ENCODE measurements at places on chromosomes 11 and 22.

DNA sequence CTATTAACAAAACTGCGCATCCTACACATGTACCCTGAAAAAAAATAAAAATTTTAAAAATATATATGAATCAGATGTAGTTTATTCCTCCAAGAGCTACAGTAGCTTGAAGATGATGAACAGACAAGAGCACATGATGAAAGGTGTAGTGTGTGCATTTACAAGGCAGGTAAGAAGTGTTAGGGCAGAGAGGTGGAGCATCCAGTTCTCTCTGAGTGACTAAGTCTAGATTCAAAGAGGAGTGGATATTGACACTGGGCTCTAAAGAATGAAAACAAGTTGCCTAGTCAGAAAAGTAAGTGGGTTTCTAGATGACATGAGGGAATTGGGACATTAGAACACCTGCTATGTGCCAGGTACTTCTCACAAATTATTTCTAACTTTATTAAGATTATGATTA is 76.0 kb upstream of the CARD18 start:
- DNase-seq: no peak

- DNase-seq: no peak
These were observed 14.8 kb upstream of the TMEM216 start for GRCh38 chr11:61377461-61378160.

DNA sequence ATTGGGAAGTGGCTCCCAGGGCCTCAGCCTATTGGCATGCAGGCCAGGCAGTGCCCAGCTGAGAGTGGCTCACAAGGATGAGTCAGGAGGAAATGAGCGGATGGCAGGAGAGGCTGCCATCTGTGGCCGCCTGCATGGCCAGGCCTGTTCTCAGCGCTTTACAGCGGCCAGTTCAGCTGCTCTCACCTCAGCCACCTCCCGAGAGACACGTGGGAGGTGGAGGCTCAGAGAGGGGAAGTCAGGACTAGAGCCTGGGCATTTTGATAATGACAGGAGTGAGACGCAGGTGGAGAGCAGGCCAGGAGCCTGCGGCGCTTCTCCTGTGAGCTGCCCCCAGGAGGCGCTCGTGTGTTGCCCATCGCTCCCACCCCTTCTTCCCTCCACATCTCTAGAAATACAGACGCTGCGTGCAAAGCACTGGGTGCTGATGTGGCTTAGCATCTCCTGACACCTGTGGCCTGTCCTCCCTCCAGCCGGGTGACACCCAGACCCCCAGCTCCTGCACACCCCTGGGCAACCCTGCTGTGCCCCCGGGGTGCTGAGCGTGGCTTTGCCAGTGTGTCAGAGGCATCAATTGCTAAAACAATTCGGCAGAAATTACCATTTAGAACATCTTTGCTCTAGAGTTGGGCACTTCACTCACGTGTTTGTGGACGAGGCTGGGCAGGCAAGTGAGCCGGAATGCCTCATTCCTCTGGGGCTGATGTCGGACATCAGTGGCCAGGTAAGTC is 21.4 kb upstream of the PANX2 start:
- DNase-seq: peak; percentile 82

DNA sequence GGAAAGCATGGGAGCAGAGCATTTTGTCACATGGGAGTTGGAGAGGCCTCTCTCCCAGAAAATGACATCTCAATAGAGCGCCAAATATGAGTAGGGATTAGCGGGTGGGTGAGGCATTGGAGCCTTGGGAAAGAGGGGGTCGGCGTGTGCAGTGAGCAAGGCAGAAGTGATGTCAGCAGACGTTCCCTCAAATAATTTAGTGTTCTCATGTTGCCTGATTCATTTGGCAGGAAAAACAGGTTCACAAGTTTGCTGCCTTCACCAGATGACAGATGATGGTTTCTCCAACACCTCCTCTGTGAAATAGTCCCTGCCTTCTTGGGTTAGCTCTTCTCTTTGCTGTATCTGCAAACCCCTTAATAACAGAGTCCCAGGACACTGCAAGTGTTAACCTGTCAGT is 118.5 kb upstream of the ARHGAP20 start:
- no peak for DNase-seq

GRCh38 chr22:25823276-25823675 is 81.3 kb downstream of the MYO18B start:
- DNase-seq: no peak

DNA sequence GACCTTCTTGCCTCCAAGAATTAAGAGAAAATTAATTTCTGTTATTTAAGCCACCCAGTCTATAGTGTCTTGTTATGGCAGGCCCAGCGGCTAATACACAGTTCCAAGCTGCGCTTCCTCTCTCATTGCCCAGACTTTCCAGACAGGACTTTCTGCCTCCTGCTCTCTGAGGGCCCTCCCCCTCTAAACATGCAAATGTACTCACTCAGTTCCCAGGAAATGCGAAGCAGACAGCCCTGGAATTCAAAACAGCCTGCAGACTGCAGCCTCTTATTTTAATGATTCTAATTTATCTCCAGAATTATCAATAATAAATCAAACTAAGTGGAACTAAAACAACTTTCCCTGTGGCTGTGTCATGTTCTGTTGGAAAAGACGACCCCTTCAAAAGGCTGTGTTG is 115.5 kb upstream of the ISX start:
- no peak for DNase-seq

Data from T-helper 2 cell (primary cell).